ENCODE measurements at places on chromosomes 3 and 15.
A peak's percentile ranks its signal among the peaks of the same experiment; 100 is the strongest.

GRCh38 chr3:53775834-53776251 is 70.4 kb downstream of the CHDH start:
- DNase-seq: no peak

DNA sequence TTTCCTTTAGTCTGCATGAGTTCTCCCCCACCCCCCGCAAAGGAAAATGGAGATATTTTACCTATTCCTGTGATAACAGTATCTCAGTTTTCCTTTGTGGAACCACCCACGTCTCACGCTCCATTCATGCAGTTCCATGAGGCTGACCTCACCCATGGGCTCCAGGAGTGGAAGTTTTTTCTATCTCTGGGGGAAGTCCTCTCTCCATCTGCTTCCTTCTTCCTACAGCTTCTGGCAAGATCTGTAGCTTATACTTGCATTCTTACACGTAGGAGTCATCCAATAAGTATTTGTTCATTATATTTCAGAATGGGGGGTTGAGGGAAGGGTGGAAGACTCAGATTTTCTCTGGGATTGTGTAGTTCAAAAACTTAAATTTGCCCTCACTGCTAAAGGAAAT is 5.8 kb upstream of the GLCE start:
- peak; percentile 55 for DNase-seq

DNA sequence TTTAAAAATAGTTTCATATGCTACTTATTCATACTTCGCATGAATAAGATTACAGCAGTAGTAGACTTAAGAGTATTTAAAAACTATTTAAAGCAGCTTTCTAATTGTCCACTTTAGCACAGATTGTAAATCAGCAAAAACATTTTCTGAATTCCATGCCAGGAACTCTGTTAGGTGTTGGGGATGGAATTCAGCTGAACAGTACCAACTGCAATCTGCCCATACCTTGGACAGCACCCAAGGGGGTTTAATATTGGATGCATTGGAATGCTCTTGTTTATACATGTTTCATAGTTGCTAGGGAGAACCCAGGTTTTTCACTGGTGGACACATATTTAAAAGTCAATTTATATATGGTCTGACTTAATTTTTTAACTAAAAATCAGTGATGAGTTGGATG is 74.8 kb downstream of the PPM1L start:
- DNase-seq: no peak

DNA sequence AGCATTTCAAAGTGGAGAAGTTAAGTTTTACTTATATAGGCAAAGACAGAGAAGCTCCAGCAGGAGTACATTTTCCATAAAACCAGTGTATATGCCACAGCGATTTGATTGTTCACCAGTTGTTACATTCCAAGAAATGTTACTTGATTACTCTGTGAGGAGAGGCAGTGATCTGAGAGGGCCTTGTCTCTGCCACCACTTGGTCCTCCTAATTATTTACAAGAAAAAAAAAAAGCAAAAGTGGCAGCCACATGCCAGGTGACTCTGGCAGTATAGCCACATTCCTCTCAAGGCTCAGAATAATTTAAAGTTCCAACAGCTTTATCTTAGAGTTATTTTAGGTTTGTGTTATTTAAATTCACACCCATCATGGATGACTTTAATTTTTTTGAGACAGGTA is 1077.8 kb downstream of the ZPLD1 start:
- no peak for DNase-seq

DNA sequence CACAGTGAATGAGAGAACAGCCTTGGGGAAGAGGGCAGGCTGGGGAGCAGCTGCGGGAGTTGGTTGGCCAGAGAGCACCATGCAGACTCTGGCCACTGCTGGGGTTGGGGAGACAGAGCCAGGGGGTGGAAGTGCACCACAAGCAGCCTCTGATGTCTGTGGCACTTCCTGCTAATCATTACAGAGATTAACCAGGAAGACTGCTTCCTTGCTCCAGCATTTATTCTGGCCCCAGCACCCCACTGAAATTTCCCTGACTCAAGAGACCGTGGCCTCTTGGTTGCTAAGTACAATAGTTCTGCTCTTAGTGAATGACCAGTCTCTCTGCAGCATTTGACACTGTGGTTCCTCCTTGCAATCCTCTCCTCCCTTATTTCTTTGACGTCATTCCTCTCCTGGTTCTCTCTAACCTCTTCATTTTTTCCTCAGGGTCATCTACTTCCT is 266.2 kb upstream of the ROPN1 start:
- peak; percentile 66 for DNase-seq

DNA sequence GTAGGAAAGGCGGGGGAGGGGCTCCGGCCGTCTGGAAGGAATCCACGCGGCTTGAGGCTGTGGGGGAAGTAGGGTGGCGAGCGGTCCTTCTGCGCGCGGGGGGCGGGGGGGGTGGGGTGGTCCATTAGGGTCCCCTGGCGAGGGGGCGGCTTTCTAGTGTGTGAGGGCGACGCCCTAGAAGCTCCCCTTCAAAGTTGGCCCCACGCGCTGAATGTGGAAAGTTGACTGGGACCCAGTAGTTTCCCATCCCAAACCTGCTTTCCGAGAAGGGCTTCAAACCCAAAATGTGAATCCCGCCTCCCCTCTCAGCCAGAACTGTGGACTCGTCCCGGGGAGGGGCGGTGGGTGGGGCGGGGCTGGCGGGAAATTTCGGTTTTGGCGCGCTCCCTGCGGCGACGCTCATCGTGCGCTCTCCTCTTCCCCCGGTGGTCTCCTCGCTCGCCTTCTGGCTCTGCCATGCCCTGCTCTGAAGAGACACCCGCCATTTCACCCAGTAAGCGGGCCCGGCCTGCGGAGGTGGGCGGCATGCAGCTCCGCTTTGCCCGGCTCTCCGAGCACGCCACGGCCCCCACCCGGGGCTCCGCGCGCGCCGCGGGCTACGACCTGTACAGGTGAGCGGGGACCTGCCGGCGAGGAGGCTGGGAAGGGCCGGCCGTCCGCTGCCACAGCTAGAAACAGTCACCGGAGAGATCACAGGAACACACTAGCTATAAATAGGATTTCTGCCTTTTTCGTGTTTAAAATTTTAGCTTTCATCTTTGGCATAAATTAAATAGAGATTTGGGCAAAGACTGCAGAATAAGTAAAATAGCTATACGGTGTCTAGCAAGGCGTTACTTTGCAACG is 790 bp downstream of the DUT start:
- DNase-seq: peak; percentile 78

GRCh38 chr15:62809968-62810260 is 232.6 kb upstream of the TPM1 start:
- no peak for DNase-seq

DNA sequence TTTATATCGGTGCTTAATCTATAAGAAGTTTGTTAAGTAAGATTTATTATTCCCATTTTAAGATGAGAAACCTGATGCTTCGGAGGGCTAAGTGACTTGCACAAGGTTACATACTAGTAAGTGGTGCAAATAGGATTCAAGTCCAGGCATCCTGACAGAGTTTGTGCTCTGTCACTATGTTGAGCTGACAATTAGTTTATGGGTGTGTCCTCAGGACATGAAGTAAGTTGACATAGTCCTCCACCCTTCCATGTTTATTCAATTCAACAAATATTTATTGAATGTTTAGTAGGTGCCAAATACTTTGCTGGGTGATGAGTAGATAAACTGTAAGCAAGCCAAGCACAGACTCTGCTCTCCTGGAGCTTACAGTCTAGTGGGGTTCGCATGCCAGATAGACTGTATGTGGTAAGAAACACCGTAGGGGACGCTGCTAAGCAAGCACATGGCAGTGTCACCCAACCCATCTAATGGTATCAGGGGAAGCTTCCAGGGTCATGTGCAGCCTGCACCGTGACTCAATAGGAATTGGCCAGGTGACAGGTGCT is 342.7 kb upstream of the SATB1 start:
- no peak for DNase-seq

DNA sequence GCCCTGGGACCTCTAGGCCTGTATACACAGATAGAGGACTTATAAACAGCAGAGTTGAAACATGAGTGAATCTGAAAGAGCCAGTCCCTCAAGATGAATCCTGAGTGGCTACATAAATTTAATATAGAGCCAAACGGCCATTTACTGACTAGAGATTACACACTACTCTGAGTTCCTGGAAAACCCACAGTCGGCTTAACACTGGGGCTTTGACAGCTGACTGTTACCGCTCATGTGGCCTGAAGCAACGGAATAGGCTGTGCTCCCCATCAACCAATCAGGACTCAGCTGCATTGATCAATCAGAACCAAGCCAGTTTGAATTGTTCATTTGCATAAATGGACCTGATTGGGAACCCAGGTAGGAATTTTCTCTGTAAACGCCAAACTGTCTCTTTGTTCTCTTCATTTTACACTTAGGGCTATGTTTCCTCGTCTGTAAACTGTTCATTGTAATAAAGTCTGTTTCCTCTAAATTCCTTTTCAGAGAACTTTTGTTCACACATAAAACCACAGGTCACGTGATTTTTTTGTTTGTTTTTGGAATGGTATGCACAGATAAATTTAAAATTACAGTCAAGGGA is 40.5 kb downstream of the CCNL1 start:
- no peak for DNase-seq

DNA sequence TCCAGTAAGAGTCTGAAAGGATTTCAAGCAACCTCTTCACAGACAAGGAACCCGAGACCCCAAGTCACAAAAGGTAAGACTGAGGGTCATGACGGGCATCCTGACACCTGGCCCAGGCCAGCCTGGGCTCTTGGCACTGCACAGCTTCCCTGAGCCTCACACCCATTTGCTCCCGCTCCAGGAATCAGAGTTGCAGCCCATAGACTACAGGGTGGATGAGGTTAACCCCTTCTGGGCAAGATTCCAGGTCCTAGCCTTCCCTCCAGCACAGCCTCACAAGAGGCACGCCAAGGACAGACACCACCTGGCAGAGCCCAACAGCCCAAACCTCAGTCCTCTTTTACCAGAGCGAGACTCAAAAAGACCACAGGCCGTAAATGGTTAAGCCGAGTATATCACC is 36.2 kb downstream of the RBPMS2 start:
- no peak for DNase-seq

- peak; percentile 72 for DNase-seq
These were observed 470.4 kb downstream of the ROBO1 start for GRCh38 chr3:79297245-79297960.

DNA sequence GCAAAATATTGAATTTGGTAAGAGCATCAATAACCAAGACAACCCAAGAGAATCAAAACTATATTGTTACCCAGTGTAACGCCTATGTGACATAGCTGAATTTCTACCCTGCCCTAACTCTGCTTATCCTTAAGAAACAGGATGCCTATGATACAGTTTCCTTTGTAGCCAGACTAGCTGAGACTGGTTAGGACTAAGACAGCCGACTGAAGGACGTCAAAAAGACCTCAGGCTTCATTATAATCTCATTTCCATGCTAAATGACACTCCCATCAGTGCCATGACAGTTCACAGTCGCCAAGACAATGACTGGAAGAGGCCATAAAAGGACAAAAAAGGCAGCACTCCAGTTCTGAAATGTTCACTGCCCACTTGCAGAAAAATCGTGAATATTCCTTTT is 66.8 kb downstream of the GBE1 start:
- no peak for DNase-seq

- DNase-seq: no peak
These were observed 15.9 kb downstream of the HPS3 start for GRCh38 chr3:149145356-149145755.

GRCh38 chr3:82461049-82461889 is 699.8 kb upstream of the GBE1 start:
- no peak for DNase-seq

DNA sequence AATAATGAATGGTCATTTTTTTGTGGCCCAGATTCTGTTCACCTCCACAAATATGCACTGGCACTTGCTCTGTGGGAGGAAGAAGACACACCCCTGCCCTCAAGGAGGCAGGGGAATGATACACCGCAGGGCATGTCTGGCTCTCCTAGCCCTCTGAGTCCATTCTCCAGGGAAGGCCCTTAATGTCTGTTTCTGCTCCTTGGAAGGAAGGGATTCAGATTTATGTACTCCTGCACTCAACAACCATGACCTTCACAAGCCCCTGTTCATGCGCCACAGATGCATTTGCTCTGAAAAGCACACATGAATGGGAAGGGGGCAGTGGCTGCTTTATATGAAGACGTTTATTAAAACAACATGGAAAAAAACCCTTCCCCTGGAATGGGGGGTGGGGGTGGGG is 333.8 kb downstream of the EPHB1 start:
- no peak for DNase-seq

- DNase-seq: no peak
These were observed 35.6 kb upstream of the NDUFB4 start for GRCh38 chr3:120560304-120561250.

DNA sequence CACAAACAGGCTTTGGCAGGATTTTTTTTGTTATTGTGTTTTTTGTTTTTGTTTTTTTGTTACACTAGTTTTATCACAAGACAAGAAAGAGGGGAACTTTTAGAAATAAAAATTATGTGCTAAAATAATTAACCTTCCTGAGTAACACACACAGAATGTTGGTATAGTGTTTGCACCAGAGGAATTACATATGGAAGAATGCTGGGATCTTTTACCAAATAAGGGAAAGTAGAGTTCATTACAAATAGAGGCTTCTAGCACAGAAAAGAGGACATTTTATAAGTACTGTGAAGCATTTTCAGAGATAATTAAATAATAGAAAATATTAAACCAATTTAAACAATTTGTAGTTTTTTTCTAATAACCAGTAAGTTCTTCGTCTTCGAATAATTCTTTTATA is 116.0 kb downstream of the IGF1R start:
- no peak for DNase-seq

DNA sequence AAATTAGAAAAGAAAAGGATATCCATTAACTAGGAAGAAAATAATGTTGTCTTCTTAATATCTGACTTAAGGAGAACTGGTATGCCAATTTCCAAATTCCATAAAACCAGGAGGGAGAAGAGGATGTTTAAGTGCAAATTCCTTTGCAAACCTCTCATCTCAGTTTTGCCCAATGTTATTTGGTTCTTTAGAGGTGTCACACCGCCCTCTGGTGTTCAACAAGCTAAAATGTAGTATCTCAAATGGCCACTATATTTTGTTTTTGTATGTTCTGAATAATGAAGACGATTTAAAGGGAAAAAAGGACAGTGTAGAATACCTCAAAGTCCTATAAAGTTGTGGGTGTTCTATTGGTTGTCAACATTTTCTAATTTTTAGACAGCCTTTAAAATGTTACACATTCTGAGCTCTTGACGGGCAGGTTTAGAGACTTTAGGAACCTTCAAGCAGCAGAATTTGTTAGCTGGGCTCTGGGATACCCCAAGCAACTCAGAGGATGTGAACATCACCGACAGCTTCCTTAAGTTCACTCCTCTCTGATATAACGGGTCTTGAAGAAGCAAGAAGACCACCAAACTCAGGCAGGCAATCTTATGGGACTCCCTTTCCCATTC is 458.3 kb downstream of the MFSD1 start:
- DNase-seq: peak; percentile 64

Data from Daoy (cell line).